ENCODE measurements at places on chromosomes 6 and 20.

DNA sequence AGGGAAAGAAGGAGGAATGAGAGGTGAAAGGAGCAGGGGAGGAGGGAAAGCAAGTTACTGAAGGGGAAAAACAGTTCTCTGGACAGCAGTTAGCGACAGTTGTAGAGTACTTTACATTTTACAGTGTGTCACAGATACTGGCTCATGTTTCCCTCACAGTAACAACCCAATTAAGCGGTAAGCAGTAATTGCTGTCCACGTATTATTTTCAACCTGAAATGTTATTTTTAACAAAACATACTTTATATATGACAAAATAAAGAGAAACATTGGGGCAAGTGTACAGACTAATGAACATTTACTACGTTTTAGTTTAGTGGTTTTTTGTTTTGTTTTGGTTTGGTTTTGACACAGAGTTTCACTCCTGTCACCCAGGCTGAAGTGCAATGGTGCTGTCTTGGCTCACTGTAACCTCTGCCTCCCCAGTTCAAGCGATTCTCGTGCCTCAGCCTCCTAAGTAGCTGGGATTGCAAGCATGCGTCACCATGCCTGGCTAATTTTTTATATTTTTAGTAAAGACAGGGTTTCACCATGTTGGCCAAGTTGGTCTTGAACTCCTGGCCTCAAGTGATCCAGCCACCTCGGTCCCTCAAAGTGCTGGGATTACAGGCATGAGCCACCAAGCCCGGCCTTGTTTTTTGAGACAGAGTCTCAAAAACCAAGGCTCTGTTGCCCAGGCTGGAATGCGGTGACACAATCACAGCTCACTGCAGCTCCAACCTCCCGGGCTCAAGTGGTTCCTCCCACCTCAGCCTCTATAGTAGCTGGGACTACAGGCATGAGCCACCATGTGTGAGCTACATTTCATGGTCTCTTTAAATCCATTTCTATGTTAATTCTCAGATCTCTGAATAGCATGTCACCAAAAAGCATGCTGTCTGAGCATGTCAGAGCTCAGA is 22.6 kb upstream of the BTN3A2 start:
- DNase-seq, result no peak

DNA sequence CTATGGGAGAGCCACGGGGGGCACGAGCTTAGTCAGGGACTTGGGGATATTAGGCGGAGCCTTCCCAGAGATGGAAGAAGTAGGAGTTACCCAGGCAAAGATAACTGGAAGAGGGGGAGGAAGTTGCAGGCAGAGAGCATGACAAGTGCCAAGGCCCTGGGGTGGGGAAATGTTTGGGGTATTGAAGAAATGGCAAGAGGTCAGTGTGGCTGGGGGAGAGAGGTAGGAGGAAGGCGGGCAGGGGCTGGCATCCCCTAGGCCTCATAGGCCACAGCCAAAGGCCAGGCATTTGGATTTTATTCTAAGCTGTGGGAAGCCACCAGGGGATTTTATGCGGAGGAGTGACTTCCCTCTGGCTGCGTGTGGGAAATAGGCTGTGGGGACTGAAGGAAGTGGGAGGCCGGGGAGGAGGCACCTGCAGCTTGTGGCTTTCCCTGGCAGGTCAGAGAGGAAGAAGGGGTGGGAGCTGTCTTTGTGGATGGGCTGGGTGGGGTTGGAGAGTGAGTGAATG is 22.7 kb downstream of the SNAI1 start:
- DNase-seq, result no peak

DNA sequence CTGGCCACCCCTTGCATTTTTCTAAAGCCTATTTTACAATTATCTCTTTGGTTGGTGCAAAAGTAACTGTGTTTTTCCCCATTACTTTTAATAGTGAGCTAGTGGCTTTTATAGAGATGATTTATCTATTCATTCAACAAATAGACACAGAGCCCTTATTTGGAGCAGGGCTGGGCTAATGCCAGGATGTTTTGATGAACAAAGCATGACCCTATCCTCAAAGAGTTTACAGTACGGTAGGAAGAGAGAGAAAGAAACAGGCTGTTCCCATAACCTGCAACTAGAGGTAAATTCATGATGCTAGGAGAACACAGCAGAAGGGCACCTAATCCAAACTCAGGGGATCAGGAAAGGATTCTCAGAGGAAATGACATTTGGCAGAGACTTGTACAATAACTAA is 37.3 kb upstream of the UST start:
- no peak for DNase-seq

DNA sequence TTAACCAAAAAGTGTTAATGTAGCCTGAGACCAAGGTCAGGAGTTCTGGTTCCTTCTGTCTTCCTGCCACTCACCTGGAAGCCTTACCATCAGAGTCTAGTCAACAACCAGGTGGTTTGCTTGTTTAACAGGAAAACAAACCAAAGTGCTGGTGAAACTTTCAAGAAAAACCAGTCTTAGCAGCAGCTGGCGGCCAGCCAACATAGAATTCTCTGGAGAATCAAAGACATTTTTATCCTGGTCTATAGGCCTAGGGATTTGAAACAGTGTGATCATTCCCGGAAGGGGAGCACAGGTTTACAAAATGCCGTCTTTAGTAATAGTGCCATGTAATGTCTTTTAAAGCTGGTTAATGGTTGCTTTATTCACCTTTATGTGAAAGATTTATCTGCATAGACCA is 146.6 kb upstream of the AKIRIN2 start:
- DNase-seq, result no peak

DNA sequence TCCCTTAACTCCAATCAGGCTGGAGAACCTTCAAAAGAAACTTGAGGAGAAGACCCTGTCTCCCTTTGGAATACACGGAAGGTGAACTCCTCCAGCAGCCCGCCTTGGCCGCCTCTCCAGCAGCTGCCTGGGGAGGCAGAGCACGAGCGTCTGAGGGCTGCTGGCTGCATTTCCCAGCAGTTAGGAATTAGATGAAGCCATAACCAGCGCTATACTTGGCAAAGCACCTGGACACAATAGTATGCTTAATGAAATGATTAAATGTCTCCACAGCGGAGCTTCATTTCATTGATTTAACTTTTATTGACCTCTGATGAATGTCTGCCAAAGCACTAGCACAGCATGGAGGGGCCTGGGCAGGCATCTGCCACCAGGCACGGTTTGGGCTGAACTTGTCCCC is 73.5 kb downstream of the TMEM242 start:
- DNase-seq, result no peak

DNA sequence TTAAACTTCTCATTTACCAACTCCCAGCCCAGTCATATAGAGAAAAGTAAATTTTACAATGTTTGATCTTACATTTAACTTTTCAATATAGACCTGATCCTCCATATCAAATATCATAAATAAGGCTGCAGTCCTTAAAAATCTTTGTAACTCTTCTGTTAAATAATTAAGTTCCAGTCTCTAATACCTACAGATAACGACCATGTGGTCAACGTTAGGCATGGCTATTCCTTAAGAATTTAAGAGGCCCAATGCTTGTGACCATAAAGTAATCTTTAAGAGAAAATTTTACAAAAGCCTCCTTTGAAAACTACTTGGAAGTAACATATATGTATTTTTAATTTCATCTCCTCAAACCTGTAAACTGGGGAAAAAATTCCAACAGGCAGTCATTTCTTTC is 1.6 kb downstream of the FBXO5 start:
- no peak for DNase-seq

DNA sequence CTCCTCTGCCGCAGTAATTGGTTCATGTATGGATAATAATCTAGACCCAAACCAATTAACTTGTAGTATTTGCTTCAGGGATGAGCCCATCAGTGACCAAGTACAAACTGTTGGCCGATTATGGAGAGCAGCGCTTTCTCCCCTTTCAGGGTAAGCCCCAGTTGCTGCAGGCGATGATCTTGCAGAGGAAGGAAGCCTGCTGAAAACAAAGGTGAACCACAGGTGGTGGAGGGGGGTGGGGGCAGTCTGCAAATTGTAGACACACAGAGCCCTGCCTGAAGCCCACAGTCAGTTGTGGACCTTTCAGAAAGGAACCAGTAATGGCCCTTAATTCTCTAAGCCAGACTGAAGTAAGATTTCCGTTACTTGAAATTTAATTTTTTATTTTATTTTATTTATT is 167.9 kb upstream of the JARID2 start:
- DNase-seq, result no peak

DNA sequence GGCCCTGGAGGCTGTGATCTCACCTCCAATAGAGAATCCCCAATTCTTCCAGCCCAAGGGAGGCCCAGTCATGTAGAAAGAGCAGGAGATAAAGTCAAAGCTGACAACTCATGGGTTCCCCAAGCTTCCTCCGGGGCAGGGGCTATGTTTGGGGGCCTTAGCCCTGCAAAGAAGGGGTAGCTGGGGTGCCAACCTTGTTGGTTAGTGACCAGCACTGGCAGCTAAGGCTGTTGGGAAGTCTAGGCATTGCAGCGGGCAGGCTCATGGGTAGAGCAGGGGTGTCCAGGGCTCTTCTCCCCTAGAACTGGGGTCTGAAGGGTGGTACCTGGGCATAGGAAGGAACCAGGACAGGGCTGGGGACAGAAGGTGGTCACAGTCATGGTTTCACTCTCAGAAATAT is 36.4 kb downstream of the TGM2 start:
- DNase-seq, result no peak

DNA sequence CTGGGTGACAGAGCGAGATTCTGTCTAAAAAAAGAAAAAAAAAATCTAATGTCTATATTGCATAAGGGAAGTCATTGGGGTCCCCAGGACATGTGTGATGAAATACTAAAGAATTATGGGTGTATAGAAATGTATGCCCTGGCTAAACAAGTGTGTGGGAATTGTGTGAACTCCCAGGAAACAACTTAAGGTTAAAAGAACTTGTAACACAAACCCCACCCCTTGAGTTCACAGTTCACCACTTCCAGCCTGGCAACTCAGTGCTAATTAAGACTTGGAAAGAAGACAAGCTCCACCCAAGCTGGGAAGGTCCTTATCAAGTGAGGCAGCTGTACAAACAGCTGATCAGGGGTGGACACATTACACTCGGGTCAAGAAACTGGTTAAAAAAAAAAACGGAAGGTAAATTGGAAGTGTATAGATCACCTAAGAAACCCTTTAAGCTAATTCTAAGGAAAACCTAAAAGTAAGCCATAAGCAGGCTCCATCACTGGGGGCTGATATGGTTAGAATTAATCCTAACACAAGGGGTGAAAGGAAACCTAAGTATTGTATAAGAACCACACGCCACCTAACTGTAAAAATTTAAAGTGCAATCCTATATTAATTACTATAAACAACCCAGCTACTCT is 25.2 kb downstream of the HLA-A start:
- no peak for DNase-seq

DNA sequence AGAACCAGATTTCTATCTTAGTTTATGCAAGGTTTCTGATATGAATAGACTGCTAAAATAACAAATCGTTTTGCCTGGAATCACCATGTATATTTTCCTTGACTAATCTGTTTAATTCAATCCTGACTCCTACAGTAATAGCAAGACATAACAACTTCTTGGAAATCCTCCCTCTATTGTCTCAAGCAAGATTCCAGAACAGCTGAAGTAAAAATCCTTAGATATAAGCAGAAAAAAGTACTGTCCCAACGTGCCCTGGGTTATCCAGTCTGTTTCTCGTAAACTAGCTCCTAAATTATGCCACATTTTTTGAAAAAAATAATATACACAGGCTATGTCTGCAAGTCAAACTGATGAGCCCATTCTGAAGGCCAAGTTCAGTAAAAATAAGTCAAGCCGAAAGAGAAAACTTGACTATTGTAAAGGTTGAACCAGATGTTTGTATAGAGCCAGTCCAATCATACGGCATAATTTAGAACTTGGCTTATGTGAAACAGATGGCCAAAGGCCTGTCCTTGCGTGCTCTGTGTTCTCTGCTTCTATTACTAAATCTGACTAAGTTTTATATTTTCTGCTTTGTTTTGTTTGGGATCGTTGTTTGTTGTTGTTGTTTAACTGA is 341.6 kb upstream of the NRSN1 start:
- no peak for DNase-seq

DNA sequence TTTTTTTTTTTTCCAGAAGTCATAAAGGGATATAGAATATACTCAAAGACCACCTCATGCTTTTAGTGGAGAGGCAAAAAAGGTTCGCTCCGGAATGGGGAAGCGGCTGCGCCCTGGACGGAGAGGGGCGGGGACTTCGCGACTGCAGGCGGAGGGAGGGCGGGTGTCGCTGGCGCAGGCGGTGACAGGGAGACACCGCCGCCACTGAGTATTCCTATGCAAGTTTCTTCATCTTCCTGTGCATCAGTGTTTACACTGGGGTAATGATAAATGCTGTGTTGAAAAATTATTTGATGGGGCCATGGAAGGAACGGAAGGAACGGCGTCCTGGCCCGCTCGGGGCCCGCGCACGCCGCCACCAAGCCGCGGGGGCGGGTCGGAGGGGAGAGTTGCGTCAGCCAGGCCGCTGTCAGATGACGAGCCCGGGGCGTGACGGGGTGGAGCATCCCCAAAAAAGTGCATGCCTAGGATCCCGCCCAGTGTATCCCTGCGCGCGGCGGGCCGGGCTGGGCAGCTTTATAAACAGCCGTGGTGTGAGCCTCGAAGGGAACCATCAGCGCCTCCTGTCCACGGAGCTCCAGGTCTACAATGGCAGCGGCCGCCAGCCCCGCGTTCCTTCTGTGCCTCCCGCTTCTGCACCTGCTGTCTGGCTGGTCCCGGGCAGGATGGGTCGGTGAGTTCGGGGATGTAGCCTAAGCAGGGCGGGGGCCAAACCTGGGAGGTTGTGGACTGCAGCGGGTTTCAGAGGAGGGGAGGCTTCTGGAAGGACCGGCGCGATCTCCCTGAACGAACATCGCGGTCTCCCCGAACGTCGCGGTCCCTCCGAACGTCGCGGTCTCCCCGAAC is at the start of gene ULBP1:
Gene ULBP1 (plus strand): TSS at position 482 of the 846 bp plus-strand sequence. CDS start 107 bp downstream, at position 589.
- no peak for DNase-seq

GRCh38 chr6:18491308-18492045 is 104.3 kb downstream of the RNF144B start:
- DNase-seq, result no peak

DNA sequence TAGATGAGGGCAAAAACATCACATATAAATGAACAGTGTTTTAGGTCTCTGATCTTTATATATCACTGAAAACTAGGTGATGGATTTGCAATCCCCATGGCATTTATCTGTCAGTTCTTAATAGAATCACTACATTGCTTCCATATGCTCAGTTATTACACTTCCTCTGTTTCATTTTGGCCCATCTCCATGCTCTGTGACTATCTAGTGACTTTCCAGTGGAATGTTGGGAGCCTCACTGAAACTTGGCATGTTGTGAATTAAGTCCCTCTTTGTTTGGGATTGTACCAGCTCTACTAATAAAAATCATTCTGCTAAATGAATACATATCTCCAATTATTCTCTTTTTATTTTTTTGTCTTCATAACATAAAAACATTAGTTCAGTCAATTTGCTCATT is 226.1 kb upstream of the CEP162 start:
- DNase-seq, result no peak

GRCh38 chr6:95923518-95923917 is 92.3 kb upstream of the FUT9 start:
- DNase-seq, result no peak

All from GM19239 (cell line).